Suppressor macrophage treated with lipopolysaccharide for 1 hour (primary cell): ENCODE measurements at places on chromosomes 11 and 22.

GRCh38 chr11:41980741-41981140 is 521.3 kb upstream of the LRRC4C start:
- DNase-seq, result no peak

DNA sequence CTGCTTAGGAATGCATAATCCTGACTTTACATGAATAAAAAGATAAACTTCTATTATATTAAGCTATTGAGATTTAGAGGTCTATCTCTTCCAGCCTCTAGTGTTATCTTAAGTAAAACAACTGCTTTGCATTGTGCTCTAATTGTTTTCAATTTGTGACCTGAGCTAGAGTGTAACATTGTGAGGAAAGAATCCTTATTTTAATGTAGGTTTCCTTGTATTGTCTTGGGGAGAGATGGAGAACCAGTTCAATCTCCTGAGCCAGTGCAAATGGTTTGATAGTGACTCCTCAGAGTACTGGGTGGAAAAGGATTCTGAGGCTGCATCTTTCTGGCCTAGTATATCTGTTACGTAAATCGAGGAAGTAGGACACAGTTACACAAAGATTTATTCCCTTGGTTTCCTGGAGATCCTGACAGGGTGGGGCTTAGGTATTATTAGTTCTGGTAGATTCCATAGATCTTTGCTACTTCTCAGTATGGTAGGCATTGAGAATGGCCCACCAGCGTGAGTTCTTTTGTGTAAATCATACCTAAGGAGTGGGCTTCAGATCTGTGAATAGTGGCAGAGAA is 683.5 kb upstream of the CCDC179 start:
- DNase-seq, result no peak

GRCh38 chr11:34953955-34954354 is 37.5 kb downstream of the PDHX start:
- peak; percentile 28 for DNase-seq

- no peak for DNase-seq
These were observed 411.9 kb downstream of the MN1 start for GRCh38 chr22:27389727-27390075.

DNA sequence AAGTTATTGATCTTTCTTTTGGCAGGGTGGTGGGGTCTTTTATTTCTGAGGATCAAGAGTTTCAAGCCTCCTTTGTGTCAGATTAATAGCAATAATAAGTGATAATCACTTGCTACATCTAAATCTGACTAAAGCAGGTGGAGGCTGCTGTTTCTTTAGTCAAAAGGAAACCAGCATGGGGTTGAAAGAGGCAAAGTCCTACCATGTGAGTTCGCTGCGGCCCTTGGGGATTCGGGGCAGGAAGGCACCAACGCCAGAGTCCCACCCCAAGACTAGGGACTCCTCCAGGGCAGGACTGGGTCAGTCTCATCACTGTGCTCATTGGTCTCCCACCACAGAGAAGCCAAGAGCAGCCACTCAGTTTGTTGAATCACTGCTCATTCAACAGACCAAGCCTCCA is 73.0 kb downstream of the TENM4 start:
- DNase-seq, result no peak

DNA sequence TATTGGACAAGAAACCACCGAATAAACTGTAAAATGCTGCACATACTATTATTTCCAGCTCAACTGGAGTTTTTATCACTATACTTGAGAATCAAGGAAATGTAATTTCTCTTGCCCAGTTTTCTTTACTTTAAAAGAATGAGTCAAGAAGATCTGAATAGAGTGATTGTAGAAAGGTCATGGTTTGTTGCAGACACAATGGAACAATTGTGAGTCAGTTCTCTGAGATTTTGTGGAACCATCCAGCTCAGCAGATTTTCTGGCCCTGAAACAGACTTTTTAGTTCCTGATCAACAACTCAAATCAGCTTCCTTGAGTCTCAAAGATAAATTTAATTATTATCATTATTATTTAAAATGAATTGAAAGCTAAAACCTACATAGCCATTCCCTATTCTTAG is 1.3 kb downstream of the TCN1 start:
- peak; percentile 41 for DNase-seq

DNA sequence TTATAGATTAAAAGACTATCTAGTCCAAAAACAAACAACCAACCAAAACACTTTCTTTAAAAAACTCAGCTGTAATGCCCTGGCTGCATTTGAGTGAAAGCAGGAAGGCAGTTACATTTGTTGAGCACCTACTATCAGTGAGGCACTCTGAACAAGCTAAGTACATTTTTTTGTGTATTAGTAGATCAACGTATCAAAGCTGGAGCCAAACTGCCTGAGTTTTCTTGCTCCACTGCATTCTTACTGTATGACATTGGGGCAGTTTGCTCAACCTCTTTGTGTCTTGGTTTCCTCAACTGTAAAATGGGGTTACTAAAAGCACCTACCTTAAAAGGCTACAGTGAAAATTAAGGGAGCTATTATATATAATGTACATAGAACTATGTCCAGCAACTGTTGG is 22.0 kb downstream of the COA4 start:
- DNase-seq, result no peak

DNA sequence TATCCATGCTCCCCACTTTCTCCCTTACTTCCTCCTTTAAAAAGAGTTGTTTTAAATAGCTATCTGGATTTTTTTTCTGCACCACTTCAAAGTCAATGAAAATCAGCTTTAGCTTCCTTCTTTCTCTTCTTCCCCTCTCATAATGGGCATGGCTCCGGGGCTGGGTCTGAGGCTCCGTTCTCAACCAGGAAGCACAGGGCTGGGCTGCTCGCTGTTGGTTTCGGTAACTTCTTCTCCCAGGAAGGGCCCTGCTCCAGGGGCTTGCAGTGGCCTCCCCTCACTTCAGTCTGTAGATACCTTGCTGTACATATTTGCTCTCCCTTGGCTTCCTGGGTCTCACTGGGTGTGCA is 23.8 kb downstream of the MICAL2 start:
- DNase-seq, result peak; percentile 76

- no peak for DNase-seq
These were observed 612 bp downstream of the ASPHD2 start for GRCh38 chr22:26429458-26430286.

- DNase-seq, result no peak
These were observed 20.2 kb upstream of the IFITM3 start for GRCh38 chr11:340539-341512.

- DNase-seq, result no peak
These were observed 706 bp upstream of the OR51E1 start for GRCh38 chr11:4643076-4643475.

GRCh38 chr11:66331542-66332370 is 4.5 kb downstream of the RIN1 start:
- DNase-seq, result no peak

DNA sequence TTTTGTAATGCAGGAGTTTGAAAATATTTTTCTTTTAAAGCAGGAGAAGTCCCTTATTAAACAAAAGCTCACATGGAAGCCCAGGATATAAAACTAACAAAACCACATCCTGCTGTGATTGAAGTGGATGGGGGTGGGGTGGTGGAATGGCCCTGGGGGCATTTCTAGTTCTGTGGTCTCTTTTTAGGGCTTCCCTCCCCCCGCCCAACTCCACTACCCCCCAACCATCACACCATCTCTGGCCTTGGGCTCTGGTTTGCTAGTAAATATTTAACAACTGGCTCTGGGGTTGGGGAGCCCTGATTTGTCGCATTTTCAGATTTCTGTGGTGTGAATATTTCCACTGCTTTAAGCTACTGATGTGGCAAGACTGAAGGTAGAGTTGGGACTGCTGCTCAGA is 279.6 kb upstream of the PLET1 start:
- no peak for DNase-seq

- DNase-seq, result peak; percentile 39
These were observed 404 bp downstream of the DCHS1 start for GRCh38 chr11:6655020-6655789.

GRCh38 chr11:16749666-16750065 is 11.2 kb downstream of the C11orf58 start:
- no peak for DNase-seq

DNA sequence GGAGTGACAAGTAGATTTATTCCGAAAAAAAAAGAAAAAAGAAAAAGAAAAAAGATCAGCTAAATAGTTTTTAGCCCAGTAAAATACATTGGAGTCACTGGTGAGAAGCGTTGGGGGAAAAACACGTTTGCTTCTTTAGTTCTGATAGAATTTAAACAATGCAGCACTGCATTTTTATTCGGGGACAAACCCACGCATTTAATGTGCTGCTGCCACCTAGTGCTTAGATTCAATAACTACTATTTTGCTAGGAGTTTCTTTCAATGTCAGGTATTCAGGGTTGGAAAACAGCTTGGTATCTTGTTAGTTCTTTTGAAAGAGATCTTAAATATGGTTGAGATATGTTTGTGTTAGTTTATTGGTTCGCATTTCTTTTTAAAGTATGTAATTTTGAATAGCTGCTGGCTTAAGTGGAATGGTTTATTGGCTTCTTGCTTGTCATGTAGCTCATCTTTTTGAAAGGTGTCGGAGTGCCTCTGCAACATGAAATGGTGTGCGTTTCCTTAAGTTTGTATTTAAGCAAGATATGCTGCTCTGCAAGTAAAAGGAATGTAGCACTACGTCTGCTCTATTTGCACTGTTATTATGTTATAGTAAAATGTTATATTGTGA is 41.9 kb downstream of the SVIP start:
- peak; percentile 47 for DNase-seq

- DNase-seq, result no peak
These were observed 5.7 kb downstream of the MPZL2 start for GRCh38 chr11:118258410-118258809.

DNA sequence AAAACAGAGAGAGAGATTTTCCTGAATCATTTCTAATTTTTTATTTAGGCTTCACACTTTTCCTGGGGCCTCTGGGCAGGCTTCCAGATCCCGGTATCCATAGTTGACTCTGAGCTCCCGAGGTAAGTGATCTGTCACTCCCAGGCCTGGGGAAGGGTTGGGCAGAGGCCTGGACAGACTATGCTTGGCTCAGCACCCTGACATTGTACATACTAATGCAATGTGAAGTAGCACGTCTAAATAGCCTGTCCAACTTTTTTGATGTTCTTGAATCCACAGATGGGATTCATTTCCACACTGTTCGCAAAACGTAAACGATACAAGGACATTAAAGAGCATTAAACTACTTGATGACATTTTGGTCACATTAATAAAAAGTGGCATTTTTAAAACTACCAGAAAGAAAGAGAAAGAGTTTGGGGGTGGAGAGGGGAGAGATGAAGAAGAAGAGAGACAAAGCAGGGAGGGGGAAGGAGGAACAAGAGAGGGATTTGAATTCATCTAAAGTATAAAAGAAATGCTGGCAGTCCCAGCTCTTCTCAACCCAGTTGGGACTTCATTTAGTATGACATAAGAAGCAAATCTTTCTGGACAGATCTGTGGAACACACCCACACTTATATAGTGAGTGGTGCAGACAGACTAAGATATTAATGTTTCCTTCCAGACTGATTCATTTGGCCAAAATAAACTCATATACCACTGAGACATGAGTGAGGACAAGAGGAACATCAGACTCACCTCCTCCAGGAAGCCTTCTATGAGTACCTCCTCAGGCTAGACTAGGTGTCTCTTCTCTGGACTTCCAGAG is 514.2 kb downstream of the SOX6 start:
- DNase-seq, result no peak

GRCh38 chr11:65927904-65928397 is 8.7 kb downstream of the DRAP1 start:
- peak; percentile 86 for DNase-seq

DNA sequence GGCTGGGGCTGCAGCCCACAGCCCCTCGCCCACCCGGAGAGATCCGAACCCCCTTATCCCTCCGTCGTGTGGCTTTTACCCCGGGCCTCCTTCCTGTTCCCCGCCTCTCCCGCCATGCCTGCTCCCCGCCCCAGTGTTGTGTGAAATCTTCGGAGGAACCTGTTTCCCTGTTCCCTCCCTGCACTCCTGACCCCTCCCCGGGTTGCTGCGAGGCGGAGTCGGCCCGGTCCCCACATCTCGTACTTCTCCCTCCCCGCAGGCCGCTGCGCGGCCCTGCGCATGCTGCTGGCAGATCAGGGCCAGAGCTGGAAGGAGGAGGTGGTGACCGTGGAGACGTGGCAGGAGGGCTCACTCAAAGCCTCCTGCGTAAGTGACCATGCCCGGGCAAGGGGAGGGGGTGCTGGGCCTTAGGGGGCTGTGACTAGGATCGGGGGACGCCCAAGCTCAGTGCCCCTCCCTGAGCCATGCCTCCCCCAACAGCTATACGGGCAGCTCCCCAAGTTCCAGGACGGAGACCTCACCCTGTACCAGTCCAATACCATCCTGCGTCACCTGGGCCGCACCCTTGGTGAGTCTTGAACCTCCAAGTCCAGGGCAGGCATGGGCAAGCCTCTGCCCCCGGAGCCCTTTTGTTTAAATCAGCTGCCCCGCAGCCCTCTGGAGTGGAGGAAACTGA is 731 bp downstream of the GSTP1 start:
- DNase-seq, result peak; percentile 81

GRCh38 chr22:33792832-33793231 is 127.4 kb downstream of the LARGE1 start:
- no peak for DNase-seq

- no peak for DNase-seq
These were observed 69.7 kb downstream of the PRMT3 start for GRCh38 chr11:20457001-20457799.

DNA sequence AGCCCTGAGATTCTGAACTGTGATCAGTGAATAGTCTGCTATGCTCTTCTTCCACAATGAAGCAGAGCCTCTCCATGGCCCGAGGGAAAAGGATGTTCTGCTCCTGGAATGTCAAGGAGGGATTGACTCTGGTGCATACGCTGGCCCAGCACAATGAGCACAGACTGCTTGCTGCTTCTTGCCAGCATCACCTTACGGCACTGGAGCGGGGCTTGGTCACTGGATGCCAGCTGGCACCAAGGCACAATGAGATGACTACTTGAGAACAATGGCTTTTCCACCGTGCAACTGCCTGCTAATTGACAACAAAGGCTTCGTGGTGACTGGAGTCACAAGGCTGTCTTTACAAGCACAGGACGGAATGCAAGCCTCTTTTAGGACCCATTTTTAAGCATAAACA is 139.2 kb downstream of the DSCAML1 start:
- DNase-seq, result no peak

DNA sequence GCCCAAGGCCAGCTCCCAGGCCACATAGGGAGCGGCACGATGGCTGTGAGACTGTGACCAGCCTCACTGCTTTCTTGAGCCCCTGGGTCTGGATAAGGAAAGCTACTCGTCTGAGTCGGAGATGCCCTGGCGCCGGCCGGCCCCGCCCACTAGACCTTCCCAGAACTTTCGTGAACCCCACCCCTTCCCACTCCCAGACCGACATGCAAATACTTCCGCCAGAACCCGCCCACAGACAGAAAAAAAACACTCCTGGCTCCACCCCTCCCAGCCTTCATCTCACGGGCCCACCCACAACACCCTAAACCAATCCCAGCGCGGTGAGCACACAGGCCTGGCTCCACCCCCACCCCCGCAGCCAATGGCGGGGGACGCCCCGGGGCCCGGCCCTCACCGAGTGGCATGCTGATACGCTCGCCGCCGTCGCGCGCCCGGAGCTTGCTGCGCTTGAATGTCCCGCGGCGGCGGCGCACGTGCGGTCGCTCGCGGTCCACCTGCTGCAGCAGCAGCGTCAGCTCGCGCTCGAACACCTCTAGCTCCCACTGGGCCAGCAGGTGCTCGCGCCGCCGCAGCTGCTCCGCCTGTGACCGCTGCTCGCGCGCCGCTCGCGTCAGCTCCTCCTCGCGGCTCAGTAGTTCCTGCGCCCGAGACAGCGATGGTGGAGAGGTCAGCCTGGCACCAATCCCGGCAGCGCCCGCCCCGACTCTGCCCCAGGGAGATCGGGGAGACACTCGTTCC is 7.0 kb downstream of the MAP3K11 start:
- DNase-seq, result peak; percentile 62
